ENCODE measurements at places on chromosomes 2 and 18.

- DNase-seq = no peak
Measured at GRCh38 chr18:3648641-3649040, 198.7 kb downstream of the TGIF1 start.

- DNase-seq = no peak
Measured at GRCh38 chr2:13660231-13660630, 943.5 kb downstream of the TRIB2 start.

- DNase-seq = no peak
Measured at GRCh38 chr2:29130295-29130694, 15.1 kb downstream of the CLIP4 start.

- DNase-seq = no peak
Measured at GRCh38 chr2:68463287-68463877, 3.7 kb downstream of the FBXO48 start.

DNA sequence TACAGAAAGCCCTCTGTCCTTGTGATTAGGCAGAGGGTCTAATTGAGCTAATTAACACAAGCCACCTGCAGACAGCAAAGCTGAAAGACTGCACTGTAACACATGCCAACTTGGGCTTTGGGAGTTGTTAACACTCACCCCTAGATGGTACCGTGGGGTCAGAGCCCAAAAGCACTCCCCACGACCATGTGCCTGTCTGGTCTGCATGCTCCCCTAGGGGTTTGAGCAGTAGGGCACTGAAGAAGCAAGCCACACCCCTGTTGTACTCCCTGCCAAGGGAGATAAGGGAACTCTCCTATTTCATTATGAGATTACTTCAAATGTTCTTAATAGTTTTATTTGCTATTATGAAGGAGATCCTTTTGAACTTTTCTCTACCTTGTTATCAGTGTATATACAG, 560.1 kb upstream of the FSHR start:
- no peak for DNase-seq

DNA sequence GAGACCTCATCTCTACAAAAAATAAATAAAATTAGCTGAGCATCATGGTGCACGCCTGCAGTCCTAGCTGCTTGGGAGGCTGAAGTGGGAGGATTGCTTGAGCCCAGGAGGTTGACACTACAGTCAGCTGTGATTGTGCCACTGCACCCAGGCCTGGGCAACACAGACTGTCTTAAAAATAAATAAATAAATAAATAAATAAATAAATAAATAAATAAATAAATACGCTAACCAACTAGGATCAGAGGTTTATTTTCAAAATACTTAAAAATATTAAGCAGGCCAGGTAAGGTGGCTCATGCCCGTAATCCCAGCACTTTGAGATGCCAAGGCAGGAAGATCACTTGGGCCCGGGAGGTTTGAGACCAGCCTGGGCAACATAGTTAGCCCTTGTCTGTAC, 63.6 kb downstream of the KCNG3 start:
- DNase-seq = no peak

GRCh38 chr2:223316342-223316741, 264.4 kb downstream of the KCNE4 start:
- no peak for DNase-seq

GRCh38 chr2:46435353-46435752, 44.0 kb upstream of the TMEM247 start:
- no peak for DNase-seq

- no peak for DNase-seq
Measured at GRCh38 chr2:234372506-234372905, 124.4 kb downstream of the ARL4C start.
